ENCODE measurements at places on chromosomes 7 and 10. TPM values are rescaled to one million over a fixed set of nuclear protein-coding genes. Genes with fewer than 3 reads are reported as not detected.

DNA sequence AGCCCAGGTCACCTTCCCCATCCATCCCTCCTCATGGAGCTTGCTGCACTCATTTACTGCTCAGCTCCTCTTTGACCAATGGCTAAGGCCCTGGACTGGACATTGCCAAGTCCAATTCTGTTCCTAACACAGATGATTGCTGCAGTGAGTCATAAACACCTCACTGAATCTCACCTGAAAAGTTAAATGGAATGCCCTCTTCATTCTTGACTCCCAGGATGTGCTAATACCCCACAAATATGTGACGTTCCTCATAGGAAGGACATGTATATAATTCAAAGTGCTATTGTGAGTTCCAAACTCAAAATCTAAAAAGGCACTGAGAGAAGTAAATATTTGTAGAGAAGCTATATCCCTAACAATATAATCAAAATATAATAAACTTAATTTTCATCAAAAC is 73.5 kb upstream of the DLX6 start:
- no peak for DNase-seq

DNA sequence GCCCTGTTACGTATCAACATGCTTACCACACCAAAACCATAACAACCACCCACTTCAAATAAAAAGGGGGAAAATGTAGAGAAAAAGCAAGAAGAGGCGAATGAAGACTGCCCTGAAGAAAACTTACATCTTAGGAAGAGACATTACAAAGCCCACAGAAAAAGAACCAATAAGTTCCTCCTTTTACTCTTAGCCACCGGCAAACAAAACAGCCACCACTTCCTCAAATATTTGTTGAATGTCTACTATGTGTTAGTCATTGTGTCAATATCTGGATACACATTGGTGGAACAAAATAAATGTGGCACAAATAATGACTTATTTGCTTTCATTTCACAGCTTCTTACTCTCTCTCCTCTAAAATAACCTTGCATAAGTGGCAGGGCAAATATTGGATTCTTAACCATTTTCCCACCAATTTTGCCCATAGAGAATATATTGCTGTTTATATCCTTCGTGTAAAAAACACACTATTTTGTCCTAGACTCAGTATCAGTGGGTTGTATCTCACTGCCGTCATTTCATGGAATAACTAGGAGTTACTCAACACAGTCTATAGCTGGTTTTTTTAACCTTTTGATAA is 106.8 kb downstream of the ANK3 start:
- DNase-seq, result no peak

- no peak for DNase-seq
Observed at GRCh38 chr7:48011323-48011722, 17.6 kb downstream of the SUN3 start.

Gene NCF1
- total RNA-seq, result 3.9 TPM

DNA sequence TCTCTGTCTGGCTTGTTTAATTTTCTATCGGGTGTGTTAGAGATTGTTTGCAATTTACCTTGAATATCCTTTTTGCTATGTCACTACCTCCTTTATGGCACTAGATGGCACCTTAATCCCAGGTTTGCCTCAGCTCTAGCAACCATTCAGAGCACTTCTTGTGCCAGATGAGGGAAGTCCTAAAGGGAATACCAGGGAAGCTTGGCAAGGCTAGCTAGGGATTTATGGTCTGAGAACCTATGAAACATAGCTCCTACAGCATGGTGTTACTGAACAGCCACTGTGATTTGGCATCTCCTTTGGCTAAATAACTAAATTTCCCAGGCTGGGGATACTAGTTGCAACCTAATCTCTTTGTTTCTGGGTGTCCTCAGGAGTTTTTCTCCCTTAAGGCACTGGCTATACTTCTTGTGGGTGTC is 69.0 kb upstream of the VOPP1 start:
- DNase-seq, result peak; percentile 64

- no peak for DNase-seq
Observed at GRCh38 chr7:3579638-3580219, 278.7 kb downstream of the SDK1 start.

Gene ASNS
- 18.3 TPM for total RNA-seq

Gene CDH23
- 4.6 TPM for total RNA-seq

DNA sequence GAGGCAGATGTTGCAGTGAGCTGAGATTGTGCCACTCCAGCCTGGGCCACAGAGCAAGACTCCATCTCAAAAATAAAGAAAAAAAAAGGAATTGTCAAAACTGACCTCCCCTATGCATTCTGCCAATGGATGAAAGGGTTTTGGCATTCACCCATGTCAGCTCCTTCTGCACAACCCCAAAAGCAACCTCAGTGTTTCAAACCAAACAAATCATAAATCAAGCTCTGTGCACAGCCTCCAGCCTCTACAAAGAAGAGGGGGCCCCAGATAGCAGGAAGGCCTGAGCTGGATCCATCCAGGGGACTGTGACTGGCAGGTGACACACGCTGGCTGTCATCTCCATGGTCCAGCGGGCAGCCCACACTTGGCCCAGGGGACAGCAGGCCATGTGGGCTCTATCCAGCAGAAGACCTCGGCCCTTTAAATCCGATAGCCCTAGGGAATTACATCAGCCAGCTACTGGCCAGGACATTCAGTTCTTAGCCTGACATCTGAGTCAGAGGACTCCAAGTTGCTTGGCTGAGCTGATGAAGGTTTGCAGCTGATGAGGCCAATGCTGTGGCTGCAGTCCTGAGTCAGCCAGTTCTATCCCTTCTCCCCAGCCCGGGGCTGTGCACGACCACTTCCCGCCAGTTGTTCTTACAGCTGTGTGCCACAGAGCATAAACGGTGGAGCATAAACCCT is 52.0 kb upstream of the FIGNL1 start:
- no peak for DNase-seq

DNA sequence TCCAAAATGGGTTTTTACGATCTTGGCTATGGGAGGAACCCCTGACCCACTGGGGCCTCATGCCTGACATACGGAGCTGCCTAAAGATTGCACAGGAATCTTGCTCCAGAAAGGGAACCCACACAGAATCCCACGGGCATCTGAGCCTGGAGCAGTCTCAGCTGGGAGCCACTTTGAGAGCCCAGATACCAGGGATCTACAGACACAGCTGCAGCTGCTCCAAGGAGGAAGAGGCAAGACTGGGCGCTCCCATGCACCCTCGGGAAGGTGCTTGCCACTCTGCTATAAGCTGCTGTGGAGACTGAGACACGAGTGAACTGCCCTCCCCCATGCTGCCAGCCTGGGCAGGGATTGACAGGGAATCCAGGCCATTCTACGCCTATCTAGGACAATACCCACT is 202.5 kb downstream of the REEP3 start:
- no peak for DNase-seq

Gene AMZ1
- total RNA-seq, result 0.36 TPM

Gene ATRNL1
- total RNA-seq, result not detected

DNA sequence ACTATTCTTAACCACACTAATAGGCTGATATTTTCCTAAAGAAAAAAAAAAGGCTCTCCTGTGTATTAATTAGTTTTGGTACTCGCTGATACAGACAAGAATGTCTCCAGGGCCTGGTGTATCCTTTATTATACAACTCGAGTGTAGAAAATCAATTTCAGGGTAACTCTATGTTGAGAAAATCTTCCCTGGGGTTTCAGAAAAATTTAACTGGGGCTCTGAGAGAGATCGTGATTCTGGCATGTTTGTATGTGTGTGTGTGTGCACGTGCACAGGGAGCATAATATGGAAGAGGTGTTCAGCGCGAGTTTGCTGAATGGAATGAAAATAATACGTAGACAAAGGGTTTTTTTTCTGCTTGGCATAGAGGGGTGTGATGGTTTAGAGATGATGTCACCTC is 496.8 kb downstream of the GPAM start:
- DNase-seq, result no peak

DNA sequence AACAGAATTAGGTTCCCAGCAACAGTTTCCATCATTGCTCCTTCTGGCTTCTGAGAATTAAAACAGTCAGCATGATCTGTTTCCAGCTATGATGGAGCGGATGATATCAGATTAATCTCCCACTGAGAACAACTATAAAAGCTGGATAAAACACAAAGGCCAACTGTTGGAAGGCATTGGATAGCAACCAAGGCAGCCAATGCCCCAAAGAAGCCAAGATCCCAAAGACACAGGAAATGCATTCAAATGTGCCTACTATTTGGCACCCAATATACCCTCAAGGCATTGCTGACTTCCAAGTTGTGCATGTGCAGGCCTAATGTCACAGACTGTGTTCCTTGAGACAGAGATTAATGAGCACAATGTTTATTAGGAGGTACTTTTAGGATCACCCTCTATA is 259.3 kb downstream of the ARHGAP12 start:
- DNase-seq, result no peak

Gene ELN
- not detected for total RNA-seq

Gene TMEM225B
- 1.0 TPM for total RNA-seq

DNA sequence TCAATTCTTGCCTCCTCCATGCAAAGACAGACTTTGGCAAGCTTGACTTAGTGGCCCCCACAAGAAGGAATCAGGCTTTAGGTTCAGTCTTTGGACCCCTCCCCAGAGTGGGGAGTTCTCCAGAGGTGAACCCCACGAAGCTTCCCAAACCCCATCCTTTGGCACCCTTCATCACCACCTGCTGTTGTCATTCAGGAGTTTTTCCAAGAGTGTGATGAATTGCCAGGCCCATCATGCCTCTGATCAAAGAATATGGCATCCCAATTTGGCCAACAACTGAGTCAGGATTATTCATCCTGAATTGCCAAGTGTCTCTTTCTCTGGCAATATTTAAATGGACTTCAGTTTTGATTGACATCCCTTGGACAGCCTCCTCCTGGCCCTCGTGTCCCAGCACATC is 404.7 kb upstream of the MKI67 start:
- no peak for DNase-seq

Gene ZWINT
- 1.1 TPM for total RNA-seq

DNA sequence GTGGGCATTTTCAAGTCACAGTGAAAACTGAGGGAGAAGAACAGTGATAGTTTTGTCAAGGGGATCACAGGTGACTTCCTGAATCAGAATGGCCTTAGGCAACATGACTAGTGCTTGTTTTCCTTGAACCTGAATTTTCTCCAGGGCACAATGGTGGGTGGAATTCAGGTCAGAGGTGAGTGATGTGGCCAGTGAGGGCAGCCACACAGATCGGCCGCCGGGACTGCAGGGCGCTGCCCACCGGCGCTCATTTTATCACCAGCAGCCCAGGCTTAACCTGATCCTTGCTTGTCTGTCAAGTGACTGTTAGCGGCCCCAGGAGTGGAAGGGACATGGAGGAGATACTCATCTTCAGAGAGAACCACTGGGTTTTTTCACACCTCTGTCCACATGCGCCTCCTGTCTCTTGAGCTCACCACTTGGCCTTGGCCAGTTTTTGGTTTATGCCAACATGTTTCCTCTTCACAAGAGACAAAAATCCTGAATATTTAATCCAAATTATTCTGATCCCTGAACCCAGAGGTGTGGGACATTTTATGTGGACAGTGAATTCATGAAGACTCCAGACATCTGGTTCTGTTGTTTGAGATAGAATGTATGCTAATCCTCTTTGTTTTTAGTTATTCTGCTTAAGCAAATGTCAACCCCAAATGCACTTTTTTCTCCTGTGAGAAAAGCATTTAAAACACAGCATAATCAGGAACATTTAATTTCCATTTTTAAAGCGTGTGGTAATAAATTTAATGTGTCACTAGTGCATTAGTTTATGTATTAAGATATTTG is 108.7 kb downstream of the DOCK1 start:
- no peak for DNase-seq

Gene ATE1
- total RNA-seq, result 18.5 TPM

DNA sequence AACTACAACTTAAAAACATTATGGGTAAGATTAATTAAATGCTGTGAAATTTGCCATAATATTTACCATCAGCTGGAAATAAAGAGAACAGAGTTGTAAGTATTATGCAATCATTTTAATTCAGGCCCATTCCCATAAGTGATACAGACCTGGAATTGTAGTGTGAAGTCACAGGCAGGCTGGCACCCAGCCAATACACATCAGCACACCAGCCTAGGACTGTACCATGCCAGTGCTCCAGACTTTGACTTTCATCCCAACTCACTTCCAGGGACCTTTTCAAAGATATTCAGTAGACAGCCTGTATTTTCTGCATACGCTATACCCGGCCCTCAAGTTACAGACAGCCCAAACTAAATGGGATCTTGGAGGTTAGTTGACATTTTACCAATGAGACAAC is 143.3 kb downstream of the TES start:
- no peak for DNase-seq

Gene CTTNBP2
- total RNA-seq, result not detected

GRCh38 chr10:43197834-43198681 is 59.8 kb downstream of the CSGALNACT2 start:
- no peak for DNase-seq

DNA sequence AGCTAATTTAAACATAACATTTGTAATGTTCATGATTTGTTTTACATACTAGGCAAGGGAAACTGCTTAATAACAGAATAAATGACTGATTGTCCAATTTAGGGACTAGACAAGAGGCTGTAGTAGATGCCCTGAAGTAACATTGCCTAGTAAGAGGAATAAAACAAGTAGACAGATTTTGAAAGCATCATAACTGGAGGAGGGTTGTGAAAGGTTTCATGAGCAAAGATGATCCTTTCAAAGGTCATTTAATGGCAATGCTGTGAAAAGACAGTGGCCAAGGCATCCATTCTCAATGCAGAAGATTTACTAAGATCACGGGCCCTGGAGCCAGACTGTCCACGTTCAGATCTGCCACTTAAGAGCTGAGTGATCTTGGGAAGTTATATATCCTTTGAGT is 44.8 kb upstream of the HHEX start:
- no peak for DNase-seq

Gene TCAF2
- 29.6 TPM for total RNA-seq

All from CD4-positive, alpha-beta T cell (primary cell).